NK-92 treated with Interleukin-12 subunit alpha and Interleukin-12 subunit beta, amount 100 ng/mL, for 24 hours (cell line): ENCODE measurements at places on chromosomes 2 and 18.
A peak's percentile ranks its signal among the peaks of the same experiment; 100 is the strongest.

DNA sequence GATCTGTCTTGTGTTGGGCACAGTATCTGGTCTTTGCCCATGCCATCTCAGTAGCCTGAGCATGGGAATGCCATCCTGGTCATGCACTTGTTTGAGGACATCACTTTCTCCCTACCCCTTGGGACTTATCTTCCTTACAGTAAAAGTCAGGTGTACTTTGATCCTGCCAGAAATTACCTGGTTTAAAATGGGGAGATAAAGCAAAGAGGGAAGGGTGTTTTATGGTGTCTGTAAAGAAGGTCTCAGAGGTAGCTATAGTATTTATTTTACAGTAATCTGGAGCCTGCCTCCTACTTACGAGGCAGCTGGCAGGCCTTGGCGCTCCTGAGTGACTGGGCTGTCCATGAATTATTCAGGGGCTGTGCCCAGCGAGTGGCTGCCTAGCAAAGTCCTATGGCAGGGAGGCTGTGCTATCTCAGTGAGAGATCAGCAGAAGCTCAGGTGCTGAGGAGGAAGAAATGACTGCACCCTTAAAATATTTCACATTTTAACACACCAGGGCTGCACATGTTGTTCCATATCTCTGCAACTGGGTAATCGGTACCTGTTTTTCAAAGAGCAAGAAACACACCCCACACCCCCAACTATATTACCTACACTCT, 93.9 kb downstream of the SPTBN1 start:
- no peak for DNase-seq

GRCh38 chr2:200173691-200174090, 132.8 kb upstream of the SPATS2L start:
- no peak for DNase-seq

GRCh38 chr18:49747876-49748275, 65.5 kb downstream of the ACAA2 start:
- DNase-seq: no peak

GRCh38 chr2:121408641-121409040, 122.0 kb upstream of the RNU4ATAC start:
- no peak for DNase-seq

- DNase-seq: no peak
These were observed 16.3 kb downstream of the RDH14 start for GRCh38 chr2:18544171-18544570.

DNA sequence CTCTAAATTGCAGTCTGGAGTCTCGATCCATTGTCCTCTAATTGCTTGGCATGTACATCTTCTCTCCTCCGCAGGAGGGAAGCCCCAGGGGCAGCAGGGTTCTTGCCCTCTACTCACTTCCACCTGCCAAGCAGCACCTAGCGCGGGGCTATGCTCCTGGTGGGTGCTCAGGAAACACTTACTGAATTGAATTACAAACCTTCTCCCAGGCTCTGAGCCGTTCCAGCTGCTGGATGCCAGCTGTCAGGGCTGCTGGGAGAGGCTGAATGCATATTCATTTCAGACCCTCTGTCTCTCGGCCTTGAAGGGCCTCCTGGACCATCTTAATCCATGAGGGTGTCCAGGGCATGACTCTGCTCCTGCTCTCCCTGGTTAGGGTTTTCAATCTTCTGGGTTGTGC, 94.0 kb downstream of the CELF4 start:
- DNase-seq: no peak

DNA sequence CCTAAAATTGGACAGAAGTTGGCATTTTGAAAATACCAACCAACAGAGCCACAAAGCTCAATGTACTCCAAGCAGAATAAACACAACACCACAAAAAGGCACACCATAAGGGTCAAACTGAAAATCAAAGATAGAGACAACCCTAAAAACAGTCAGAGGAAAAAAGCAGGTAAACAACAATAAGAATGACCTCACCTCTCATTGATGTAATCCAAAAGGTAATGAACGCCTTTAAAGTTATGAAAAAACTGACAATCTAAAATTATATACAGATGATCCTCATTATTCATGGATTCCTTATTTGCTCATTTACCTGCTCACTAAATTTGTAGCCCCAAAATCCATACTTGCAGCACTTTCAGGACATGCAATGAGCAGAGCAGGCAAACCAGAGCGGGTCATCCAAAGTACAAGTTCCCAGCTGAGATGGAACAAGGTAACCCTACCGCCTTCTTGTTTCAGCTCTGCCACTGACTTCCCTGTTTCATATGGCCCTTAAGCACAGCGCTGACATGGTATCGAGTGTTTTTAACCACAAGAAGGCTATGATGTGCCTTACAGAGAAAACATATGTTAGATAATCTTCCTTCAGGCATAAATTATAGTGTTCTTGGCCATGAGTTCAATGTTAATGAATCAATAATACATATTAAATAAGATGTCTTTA, 17.0 kb downstream of the RTN4 start:
- no peak for DNase-seq

DNA sequence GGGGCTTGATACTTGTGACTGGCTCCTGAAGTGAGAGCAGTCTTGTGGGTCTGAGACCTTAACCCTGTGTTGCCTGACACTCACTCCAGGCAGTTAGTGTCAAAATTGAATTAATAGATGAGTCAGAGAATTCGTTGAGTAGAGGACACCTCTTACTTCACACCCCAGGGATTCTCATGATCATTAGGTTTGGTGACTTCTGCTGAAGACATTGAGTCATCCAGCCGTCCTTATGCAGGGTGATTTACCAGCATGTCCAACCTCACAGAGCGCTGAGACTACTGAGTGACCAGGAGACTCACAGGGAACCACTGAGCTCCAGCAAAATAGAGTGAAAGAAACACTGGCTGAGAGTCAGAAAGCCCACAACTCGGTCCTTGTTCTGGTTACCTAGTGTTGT, 36.0 kb upstream of the EVA1A start:
- DNase-seq: no peak

GRCh38 chr2:178865146-178865936, 58.1 kb upstream of the TTN start:
- no peak for DNase-seq

DNA sequence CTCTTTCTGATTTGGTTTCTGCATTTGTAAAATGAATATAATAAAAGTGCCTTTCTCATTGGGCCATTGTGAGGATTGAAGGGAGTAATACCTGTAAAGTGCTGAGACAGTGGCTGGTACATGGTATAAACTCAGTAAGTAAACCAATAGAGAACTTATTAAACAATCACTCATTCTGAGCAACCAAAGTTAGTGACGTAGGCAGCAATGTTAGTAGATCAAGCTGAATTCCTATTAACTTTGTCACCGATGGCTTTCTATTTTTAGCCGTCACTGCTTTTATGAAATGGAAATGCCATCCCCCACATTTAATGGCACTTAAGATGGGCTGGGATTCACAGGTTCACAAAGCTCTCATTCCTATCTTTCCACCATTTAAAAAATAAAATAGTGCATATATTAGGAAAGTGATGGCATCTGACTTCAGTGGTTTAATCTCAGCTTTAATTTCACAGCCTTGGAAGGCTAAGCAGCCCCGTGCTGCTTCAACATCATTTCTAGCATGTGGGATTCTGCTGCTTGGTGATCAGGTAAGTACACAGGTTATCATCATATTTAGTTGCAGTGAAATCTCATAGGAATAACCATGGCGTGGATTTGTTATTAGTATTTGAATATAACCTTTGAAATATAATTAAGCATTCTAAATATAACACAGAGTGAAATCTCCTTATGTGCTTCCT, 17.6 kb upstream of the PPP4R1 start:
- no peak for DNase-seq

- DNase-seq: no peak
These were observed 121.6 kb downstream of the SNTG2 start for GRCh38 chr2:1072250-1072649.

GRCh38 chr18:2707551-2708168, 52.1 kb downstream of the SMCHD1 start:
- DNase-seq: no peak

DNA sequence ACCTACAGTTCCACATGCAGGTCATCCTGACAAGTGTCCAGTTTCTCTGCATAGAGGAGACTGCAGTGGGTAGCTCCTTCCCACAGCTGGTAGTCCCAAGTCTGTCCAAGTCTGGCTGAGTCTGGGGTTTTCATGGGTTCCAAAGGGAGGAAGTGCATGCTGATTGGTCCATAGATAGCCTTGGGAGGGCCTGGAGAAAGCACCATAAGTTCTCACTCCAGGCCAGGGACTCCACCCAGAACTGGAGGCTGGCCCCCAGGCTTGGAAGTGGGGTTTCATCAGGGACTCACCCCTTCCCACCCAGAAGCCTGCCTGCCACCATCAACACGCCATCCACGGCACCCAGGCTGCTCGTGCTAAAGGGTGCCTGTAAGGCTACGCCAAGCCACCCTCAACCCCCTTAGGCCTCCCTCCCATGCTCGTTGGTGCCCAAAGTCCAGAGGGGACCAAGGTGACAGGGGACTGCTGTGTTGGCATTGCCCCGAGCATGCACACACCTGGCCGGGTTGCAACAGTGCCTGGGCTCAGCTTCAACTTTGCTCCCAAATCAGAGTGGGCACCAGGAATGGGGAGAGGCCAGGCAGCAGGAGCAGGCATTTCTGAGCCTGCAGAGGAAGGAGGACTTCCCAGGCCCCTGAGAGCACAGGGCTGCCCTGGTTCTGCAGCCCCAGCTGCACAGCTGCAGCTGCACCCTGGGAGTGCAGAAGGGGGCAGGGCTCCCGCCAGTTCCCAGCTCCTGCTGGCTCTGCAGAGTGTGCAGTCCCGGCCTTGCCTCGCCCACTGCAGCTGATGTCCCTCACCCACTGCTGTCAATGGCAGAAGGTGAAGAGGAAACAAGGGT, 116.5 kb upstream of the MAP2 start:
- no peak for DNase-seq

DNA sequence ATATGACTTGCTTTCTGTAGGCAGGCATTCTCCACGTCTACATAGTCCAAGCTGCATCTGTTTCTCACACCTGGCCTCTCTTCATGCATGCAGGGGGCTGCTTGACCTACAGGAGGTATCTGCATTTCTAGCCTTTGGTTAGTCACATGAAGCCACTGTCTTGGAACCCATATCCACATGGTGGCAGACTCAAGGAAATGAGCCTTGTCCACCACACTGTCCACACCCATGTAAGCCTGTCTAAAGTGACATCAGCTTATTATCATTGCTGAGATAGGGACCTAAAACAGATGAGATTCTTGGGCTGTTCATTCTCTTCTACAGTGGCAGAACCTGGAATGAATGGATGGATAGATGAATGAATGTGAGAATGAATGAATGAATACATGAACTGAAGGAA, 160.4 kb downstream of the DOCK10 start:
- no peak for DNase-seq

GRCh38 chr18:75981102-75981501, 513.9 kb downstream of the ZNF516 start:
- DNase-seq: no peak

DNA sequence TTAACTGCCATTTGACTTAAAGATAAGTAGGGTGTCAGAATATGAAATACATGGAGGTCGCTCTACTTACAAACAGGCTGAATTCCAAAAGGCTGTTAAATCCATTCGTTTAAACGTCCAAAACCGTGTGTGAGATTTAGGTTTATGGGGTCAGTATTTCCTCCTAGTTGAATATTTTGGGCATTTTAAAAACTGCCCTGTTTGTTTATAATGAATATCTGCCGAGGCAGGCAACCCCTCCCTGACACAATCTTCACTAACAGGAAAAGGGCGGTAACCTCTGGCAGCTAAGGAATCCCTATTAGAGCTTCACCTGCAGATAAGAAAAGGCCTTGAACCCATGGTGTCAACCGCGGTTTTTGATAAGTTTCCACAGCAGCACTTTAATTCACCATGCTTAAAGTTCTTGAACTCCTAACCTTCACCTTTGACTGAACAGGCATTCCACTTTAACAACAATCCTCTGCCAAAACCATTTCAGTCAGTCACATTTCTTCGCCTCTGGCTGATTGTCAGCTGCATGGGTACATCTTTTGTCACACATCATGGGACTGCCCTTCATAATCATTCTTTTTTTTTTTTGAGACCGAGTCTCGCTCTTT, 17.8 kb downstream of the TRAK2 start:
- no peak for DNase-seq

DNA sequence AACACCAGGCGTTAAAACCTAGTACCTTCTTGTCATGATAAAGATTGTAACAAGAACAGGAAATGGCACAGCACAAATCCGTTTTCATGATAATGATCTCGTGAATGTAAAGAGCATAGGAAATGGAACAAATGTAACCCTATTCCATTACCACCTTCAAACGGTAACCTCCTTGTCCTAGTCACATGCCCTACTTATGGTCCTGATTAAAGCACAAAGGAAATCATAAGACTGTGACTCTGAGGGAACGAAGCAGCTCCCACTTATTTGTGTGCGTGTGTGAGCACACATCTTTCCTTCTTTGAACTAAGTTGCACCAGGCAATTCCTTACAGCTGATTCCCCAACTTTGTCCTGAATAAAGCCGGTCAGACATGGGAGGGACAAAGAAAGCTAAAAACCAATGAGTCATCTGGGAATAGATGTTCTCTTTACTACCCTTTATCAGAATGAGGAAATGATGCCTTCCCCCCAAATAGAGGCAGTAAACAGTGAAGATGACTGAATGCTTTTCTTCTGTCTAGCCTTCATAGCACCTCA, 192.6 kb downstream of the IKZF2 start:
- no peak for DNase-seq

DNA sequence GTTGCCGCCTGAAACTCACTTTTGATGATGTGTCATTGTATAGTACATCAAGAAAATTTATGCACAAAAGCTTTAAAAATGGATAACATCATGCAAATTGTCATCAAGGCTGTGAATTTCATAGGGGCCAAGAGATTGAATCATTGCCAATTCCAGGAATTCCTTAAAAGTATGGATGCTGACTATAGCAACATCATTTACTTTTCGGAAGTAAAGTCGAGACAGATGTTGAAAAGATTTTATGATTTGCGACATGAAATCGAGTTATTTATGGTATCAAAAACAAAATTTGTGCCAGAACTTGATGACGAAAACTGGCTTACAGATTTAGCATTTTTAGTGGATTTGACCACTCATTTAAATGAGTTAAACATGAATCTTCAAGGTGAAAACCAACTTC, 56.3 kb downstream of the ASB1 start:
- no peak for DNase-seq

DNA sequence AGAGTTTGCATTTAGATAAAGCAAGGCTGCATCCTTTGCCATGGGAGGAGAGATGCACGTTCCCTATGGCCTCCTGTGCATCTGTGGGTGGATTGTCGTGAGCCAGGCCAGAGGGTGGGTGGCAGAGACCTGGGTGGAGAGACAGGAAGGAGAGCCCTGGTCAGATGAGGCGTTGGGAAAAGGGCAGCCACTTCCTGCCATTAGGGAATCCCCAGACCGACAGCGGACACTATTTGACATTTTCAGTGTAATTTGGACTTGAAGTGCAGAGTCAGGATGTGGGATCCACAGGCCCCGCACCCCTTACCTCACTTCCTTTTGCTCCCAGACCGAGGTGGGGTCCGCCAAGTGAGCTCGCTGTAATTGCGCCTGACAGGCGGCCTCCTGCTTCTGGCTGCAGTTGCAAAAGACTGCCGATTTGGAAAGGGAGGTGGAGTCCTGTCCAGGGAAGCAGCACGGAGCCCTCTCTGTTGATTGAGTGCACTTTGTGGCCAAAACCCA, 150.0 kb downstream of the DYSF start:
- DNase-seq: peak; percentile 25
